ENCODE measurements at places on chromosomes 12 and 14. TPM values are rescaled to one million over a fixed set of nuclear protein-coding genes. Genes with fewer than 3 reads are reported as not detected.

The MBIP gene
- 45.7 TPM for polyA plus RNA-seq

The IRF2BPL gene
- 43.2 TPM for polyA plus RNA-seq

The NYNRIN gene
- polyA plus RNA-seq, result 44.1 TPM

The BBOF1 gene
- polyA plus RNA-seq, result 14.4 TPM

The SIX4 gene
- polyA plus RNA-seq, result 7.0 TPM

The ERC1 gene
- 34.8 TPM for polyA plus RNA-seq

The POTEM gene
- polyA plus RNA-seq, result not detected

The SLC10A1 gene
- not detected for polyA plus RNA-seq

The MIP gene
- polyA plus RNA-seq, result not detected

The TAS2R10 gene
- 3.1 TPM for polyA plus RNA-seq

The OR6C68 gene
- polyA plus RNA-seq, result not detected

The VPS33A gene
- 16.2 TPM for polyA plus RNA-seq

The CD69 gene
- polyA plus RNA-seq, result 1.6 TPM

The GPHN gene
- 83.7 TPM for polyA plus RNA-seq

The GSG1 gene
- polyA plus RNA-seq, result 0.55 TPM

The ACRBP gene
- polyA plus RNA-seq, result 4.6 TPM

- DNase-seq, result no peak
Observed at GRCh38 chr12:93707836-93708235, 30.7 kb downstream of the CRADD start.

- no peak for DNase-seq
Observed at GRCh38 chr12:32534698-32535097, 135.3 kb downstream of the FGD4 start.

DNA sequence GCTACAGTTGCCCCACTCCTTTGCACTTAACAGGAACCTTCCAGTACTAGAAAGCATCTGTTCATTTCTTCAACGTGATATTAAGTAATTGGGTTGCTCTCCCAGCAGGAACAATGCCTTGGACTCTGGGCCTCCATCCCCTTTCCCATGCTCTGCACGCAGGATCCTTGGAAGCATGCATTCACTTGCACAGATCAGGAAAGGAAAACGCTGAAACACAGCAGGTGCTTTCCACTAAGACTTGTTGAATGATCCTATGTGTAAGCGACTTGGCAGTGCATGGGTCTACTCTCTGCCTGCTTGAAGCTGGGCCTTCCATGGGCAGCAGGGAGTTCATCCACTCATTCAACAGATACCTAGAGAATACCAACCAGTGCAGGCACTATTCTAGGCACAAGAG is 2.3 kb downstream of the LTBP2 start:
- DNase-seq, result no peak

- no peak for DNase-seq
Observed at GRCh38 chr14:98889836-98890185, 382.2 kb downstream of the BCL11B start.

DNA sequence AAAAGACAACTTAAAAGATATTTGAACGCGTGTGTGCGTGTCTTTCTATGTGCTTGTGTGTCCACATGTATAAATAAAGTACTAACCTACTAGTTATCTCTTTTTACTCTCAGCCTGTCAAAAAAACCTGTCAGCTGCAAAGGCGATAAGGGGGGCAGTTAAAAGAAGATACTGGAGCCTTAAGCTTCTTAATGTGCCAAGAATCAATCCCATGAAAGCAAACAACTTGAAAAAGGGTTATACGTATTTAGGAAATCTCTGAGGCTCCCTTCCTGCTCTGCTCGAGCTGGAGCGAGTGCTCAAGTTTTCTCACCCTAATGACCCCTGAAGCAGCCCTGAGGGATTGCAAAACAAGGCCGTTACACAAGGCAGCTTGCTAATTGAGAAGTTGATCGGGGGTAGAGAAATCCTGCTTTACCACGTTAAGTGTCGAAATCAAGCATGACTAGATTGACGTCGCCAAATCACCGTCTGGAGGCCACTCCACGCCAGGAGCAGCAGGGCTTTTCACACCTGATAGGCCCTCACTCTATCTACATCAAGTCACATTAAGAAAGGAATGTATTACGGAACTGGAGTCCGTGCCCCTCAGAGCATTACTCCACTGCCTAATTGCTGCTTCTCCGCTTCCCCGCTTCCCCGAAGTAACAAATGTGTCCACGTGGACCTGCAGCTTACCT is 32.4 kb downstream of the LMO3 start:
- peak; percentile 29 for DNase-seq

GRCh38 chr12:95633049-95633731 is 81.9 kb upstream of the USP44 start:
- DNase-seq, result no peak

- DNase-seq, result no peak
Observed at GRCh38 chr14:105858676-105859025, 332.3 kb downstream of the TMEM121 start.

DNA sequence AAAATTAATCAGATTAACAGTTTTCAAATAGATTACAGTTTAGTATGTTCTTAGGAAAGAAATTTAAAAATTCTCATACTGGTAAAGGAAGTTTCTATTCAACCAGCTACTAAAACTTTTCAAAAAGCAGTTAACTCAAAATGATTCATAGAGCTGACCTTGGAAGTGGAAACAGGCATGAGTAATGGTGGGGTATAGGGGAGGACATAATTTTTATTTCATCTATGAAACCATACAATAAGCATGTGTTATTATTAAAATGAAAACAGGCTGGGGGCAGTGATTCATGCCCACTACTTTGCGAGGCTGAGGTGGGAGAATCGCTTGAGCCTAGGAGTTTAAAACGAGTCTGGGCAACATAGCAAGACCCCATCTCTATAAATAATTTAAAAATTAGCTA is 73.0 kb downstream of the DNAI7 start:
- no peak for DNase-seq

- DNase-seq, result no peak
Observed at GRCh38 chr12:107736914-107737313, 24.0 kb downstream of the PRDM4 start.

DNA sequence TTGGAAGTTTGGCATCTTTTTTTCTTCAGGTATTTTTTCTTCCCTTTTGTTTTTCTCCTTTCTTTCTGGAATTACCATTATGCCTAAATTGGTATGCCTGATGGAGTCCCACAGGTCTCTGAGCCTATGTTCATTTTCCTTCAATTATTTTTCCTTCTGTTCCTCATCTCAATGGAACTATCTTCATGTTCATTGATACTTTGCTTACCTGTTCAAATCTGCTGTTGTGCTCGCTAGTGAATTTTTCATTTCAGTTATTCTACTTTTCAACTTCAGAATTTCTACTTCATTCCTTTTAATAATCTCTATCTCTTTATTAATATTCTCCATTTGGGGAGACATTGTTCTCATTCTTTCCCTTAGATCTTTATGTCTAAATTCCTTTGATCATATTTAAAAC is 15.4 kb upstream of the USP30 start:
- DNase-seq, result no peak

- no peak for DNase-seq
Observed at GRCh38 chr12:38682521-38682920, 222.9 kb downstream of the CPNE8 start.

- no peak for DNase-seq
Observed at GRCh38 chr12:57744194-57744776, 554 bp upstream of the TSPAN31 start.

DNA sequence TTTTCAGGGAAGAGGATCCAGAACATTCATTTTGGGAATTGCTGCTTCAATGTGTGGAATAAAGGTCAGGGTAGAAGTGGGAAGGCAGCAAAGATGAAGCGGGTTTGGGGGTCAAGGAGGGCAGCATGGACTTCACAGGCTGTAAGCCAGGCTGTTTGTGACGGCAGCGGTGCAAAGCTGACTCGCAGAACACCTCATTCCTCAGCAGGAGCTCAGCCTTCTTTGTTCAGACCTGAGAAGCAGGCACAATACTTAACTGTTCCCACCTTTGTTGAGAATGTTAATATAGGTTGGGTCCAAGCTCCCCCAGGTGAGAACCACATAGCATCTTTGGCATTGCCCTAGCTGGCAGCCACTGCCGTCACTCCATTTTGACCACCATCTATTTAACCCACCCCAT is 16.7 kb downstream of the GRIN2B start:
- no peak for DNase-seq

DNA sequence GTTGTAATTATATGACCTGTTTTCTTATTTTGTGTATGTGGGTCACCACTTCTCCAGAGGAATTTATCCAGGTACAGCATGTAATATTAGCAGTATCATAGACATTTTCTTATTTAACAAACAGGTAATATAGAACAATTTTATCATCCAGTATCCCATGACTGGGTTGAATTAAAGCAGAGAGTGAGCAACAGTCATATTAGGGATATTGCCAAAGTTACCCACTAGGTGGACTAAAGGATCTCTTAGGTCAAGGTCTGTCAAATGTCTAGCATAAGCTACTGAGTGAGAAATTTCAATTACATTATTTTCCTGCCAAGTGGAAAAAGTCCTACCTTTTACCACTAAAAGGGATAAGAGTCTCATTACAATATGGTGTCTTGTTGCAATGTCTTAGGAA is 62.1 kb upstream of the TRIM9 start:
- no peak for DNase-seq

DNA sequence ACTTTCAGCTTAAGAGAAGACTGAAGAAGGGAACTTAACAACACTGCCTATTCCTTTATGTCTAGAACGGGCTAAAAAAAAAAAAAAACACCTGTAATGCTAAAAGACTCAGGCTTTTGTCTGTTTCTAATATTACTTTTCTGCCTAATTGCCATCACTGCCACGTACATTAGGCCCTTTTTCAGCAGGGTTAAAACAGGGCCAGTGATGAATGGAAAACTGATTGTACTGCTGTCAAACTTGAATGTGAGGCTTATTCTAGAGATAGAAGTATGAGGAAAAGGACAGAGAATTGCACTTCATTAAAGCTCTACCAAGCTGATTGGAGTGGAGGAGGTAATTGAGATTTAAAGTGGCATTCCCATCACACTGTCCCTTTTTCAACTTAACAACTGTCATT is 535.8 kb downstream of the PRKD1 start:
- no peak for DNase-seq

- DNase-seq, result no peak
Observed at GRCh38 chr12:52296572-52297215, 5.4 kb upstream of the KRT81 start.

GRCh38 chr14:91177073-91178034 is 63.5 kb downstream of the DGLUCY start:
- DNase-seq, result peak; percentile 46

DNA sequence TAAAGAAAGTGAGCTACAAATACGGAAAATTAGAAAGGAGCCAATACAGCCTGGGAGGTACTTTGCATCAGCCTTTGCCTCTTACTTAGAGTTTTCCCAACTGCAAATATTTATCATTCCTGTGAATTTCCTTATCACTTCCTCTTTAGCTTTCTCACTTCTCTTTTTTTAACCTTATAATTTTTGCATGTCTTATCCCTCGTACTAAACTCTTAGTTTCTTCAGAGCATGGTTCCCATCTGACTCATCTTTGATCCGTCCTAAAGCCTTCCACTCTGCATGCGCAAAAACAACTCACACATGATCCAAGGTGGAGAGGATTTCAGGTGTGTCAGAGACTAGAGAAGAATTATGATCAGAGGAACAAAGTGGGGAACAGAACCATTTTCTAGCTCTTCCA is 9.6 kb upstream of the SNAPC1 start:
- no peak for DNase-seq
